ENCODE measurements at places on chromosomes 2 and 18.
A peak's percentile ranks its signal among the peaks of the same experiment; 100 is the strongest.

GRCh38 chr2:105490204-105490603, 91.4 kb upstream of the FHL2 start:
- H3K27me3 ChIP-seq = peaks cover 26% of the 10 kb centered on the region
- DNase-seq = peak; percentile 49
- no peak overlapping the region for H3K4me3 ChIP-seq
- H3K4me1 ChIP-seq = no peaks in the 10 kb centered on the region

DNA sequence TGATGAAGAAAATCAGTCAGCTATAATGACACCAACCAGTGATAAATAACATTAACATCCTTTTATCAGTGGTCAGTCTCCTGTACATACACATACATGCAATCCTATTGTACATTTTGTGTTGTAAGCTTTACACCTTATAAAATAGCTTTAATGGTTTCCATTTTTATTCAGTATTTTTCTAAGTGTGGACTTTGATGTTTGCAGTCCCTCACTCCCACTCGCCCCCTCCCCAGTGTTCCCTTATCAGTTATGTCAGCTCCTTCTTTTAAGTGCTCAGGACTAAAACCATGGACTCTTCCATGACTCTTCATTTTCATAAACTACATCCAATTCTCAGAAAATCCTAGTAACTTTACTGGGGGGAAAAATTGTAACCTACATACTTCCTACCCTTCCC, 713.0 kb downstream of the LRRTM4 start:
- no peak overlapping the region for H3K4me3 ChIP-seq
- DNase-seq = no peak
- H3K27ac ChIP-seq = no peak overlapping the region
- H3K36me3 ChIP-seq = no peaks in the 10 kb centered on the region

- H3K27me3 ChIP-seq = peaks cover 2% of the 10 kb centered on the region
- no peak overlapping the region for H3K27ac ChIP-seq
- H3K36me3 ChIP-seq = no peaks in the 10 kb centered on the region
- H3K4me3 ChIP-seq = no peak overlapping the region
- H3K4me1 ChIP-seq = no peaks in the 10 kb centered on the region
Observed at GRCh38 chr18:60067426-60068210, 167.8 kb downstream of the PMAIP1 start.

DNA sequence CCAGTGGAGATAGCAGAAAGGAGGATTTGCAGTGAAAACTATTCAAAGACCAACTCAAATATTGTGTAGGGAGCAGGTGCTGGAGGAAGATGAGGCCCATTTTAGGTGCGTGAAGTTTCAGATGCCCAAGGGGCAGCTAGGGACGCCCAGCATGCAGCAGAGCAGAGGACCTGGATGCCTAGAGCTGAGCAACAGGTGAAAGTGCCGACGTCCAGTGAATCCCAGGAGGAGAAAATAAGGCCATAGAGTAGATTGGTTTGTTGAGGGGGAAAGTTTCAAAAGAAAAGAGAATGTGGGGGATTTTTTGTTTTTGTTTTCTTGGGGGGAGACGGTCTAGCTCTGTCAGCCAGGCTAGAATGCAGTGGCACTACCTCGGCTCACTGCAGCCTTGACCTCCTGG, 53.1 kb downstream of the OSBPL1A start:
- no peak overlapping the region for H3K27ac ChIP-seq
- peaks cover 2% of the 10 kb centered on the region for H3K27me3 ChIP-seq
- no peak overlapping the region for H3K4me3 ChIP-seq
- H3K36me3 ChIP-seq = no peaks in the 10 kb centered on the region
- DNase-seq = no peak
- no peaks in the 10 kb centered on the region for H3K4me1 ChIP-seq

DNA sequence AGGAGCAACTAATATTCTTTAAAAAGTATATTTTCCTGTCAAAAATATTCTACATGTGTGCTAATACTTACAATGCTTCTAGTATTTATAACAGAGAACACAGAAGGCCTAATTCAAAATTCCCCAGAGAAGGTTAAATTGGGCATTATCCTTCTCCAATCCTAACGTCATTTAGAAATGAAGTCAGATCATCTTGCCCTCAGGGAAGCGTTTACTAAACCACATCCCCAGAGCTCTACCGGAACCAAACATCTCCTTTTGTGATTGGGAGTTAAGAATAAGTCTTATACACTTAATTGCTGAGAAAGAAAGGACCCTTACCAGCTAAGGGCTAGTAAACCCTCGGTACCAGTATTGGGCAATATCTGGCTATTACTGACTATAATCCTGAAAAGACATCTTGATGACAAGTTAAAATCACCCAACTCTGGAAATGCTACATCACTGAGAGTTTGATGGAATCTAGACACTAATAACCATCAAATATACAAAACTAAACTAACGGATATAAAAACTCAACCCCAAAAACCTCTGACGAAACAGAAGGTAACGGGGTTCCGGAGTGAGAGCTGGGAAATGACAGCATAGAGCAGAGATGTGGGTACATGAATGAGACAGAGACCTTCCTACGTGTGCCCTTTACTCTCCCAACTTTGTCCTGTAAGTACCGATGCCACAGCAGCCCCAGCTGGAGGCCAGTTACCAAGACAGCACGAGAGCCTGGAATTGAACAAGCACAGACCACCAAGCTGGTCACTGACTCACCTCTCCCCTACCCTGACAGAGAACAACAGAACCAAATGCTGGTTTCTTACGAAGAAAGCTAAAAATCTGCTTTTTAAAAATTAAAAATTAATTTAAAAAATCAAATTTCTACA, 35.0 kb downstream of the WDSUB1 start:
- no peaks in the 10 kb centered on the region for H3K27me3 ChIP-seq
- no peak overlapping the region for H3K27ac ChIP-seq
- no peak for DNase-seq
- no peaks in the 10 kb centered on the region for H3K4me1 ChIP-seq
- no peak overlapping the region for H3K4me3 ChIP-seq

DNA sequence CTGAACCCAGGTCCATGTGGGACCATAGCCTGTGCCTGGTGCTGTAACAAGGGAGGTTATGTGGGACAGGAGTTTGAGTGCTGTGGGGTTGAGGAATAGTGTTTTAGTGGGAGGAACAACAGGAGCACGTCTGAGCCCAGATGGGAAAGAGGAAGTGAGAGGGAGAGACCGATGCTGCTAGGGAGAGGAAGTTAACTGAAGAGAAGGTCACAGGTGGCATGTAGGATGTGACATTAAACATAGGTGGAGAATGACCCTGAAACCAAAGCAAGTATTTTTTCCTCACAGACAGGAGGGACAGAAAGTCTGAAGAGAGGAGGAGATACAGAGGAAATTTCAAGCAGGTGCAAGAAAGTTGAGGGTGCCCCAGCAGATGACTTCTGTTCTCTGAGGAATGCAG, 87.8 kb downstream of the ACOXL start:
- DNase-seq = no peak
- no peak overlapping the region for H3K4me3 ChIP-seq
- H3K27me3 ChIP-seq = peaks cover 61% of the 10 kb centered on the region
- H3K27ac ChIP-seq = no peak overlapping the region
- H3K36me3 ChIP-seq = peaks cover 2% of the 10 kb centered on the region

DNA sequence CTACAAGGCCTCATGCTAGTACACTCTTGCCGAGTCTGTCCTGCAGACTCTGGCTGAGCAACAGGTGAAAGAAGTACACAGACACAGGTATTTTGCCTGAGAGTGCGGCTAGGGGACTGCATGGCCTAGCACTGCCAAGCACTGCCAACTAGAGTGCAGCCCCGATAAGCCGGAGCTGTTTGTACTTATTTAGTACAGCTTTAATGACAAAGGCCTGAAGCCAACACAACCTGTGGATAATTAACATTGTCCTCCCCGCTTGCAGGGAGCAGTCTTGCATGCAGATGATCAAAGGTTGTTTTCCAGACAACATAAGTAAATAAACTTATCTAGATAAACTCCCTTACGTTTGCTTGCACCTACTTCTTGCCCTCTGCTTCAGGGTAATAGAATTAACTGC, 63.7 kb upstream of the MMADHC start:
- H3K36me3 ChIP-seq = no peaks in the 10 kb centered on the region
- no peak overlapping the region for H3K27ac ChIP-seq
- no peak for DNase-seq
- no peaks in the 10 kb centered on the region for H3K4me1 ChIP-seq
- H3K4me3 ChIP-seq = no peak overlapping the region

GRCh38 chr18:31010601-31011000, 31.9 kb downstream of the DSC3 start:
- no peak overlapping the region for H3K27ac ChIP-seq
- H3K27me3 ChIP-seq = no peaks in the 10 kb centered on the region
- H3K4me1 ChIP-seq = no peaks in the 10 kb centered on the region
- H3K4me3 ChIP-seq = no peak overlapping the region
- H3K36me3 ChIP-seq = no peaks in the 10 kb centered on the region
